ENCODE measurements at places on chromosomes 4 and X.

DNA sequence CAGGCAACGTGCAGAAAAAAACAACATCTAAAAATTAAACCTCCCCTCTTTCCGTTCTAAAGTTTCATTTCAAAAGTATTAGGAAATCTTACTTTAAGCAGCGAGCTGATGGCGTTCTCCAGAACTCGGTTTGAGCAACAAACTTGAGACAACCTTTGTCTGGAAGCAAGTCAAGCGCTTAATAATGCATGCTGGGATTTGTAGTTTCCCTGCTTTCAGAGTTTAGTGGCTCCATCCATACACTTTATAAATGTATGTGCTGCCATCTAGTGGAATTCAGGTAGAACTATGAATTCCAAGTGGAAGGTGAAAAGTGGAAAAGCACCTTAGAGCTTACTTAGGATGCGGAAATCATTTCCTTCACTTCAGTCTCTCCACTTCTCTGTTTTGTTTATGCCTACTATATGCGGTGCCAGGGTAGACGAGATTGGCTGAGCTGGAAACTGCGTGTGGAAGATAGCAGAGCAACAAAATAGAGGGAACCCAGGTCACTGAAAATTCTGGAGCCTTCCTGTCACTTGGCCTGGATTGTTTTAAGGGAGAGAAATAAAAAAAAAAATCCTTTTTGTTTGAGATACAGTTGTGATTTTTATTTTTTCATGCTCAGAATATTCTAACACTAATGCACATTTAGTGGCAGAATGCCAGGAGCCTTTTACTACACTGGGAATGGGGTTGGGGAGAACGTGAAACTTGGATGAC is at the start of gene BDH2:
Gene BDH2 (minus strand): TSS at position 144 of the 702 bp plus-strand sequence. CDS start 3,580 bp downstream, outside the sequence.
- no peak for DNase-seq

GRCh38 chrX:72393836-72394517 is 88.3 kb upstream of the CITED1 start:
- no peak for DNase-seq

DNA sequence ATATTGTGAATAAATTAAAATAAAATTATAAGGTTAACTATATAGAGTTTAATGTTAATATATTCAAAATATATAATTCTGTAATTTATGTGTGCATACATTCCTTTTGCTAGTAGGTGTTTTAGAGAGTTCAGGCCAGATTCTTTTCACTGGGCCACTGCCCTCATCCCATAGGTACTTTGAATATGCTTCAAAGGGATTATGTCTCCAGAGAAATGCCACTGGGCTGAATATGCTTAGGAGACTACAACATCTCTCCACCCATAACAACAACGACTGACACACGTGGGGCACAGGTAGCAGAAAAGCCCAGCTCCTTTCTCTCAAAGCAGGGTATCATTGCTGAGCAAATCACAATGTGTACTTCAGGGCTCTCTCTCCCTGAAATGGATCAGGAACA is 290.9 kb upstream of the TACR3 start:
- DNase-seq: no peak

- DNase-seq: no peak
Measured at GRCh38 chr4:41324861-41325260, 68.1 kb downstream of the UCHL1 start.

- DNase-seq: no peak
Measured at GRCh38 chrX:107936434-107936730, 45.8 kb downstream of the TEX13B start.

- DNase-seq: no peak
Measured at GRCh38 chr4:175850240-175850639, 38.2 kb upstream of the GPM6A start.

- no peak for DNase-seq
Measured at GRCh38 chrX:1935805-1936204, 320.9 kb downstream of the ASMT start.
